ENCODE measurements at places on chromosomes 7 and 10.

GRCh38 chr7:79868010-79868409 is 266.6 kb upstream of the GNAI1 start:
- DNase-seq, result no peak

DNA sequence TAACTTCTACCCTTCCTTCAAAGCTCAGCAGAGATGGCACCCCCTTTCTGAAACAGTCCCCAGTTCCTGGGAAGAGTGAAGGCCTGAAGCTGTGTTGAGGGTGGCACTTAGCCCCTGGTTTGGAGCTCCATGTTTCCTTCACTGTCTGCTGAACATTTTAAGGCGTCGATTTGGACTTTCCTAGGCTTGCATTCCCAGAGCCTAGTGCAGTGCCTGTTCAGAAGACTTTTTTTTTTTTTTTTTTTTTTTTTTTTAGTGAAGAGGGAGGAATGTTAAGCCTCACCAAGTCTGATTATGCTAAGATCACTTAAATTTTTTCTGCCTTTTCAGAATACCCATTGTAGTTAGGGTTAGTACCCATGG is 97.0 kb downstream of the PFKFB3 start:
- DNase-seq, result no peak

DNA sequence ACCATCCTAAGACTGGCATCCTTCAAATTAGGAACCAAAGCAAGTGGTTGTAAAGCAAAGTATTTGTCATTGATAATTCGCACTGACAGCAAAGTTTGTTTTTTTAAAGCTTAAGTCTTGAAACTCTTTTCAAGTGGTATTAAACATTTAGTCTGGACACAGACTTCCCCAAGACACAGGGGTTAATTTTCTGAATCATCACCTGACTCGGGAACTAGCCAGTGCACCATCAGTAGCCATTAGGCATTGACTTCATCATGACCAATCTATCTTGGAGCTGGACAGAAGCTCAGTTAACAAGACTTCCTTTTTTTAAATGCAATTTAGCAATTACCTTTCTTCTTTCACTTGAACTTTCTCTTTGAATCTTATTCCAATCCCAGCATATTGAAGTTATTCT is 210.6 kb downstream of the ZNF365 start:
- no peak for DNase-seq

DNA sequence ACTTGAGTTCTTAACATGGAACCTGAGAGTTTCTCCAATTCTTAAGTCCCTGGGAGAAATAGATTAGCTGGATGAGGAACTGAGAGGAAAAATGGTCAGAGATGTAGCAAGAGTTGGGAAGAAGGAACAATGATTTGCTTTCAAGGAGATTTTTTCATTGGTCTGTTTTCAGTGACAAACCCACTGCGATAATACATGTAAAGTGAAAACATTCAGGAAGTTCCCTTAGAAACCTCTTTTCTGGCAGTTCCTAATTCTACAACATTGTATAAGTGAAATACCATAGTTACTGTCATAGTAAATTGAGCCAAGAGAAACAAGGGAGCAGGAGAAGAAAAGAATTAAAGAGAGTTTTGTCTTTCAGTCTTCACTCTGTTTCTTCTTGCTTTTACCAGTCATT is 12.1 kb upstream of the MAGI2 start:
- DNase-seq, result no peak

- DNase-seq, result no peak
Observed at GRCh38 chr7:21355406-21355874, 72.4 kb upstream of the SP4 start.

DNA sequence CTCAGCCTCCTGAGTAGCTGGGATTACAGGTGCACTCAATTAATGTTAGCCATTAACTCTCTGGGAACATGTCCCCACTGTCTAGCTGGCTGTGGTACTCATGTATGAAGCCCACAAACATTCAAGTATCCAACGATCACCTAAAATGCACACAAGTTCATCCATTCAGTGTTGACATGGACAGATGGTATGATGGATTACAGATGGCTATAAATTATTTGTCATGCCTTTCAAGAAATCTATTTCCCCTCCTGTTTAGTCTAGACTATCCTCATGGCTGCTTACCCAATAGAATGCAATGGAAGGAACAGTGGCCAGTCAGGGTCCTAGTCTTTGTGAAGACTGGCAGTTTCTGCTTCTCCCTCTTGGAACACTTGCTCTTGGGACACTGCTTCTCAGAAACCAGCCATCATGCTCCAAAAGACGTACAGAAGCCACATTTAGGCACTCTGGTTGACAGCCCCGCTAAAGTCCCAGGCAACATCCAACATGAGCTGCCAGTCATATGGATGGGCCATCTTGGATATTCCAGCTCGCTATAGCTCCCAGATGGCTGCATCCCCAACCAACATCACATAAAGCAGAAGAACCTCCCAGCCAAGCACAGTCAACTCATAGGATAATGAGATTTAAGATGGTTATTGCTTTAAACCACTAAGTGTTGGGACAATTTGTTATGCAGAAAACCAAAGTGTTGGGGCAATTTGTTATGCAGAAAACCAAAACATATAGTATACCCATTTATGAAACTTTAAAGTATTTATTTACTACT is 33.1 kb downstream of the MYL10 start:
- no peak for DNase-seq

DNA sequence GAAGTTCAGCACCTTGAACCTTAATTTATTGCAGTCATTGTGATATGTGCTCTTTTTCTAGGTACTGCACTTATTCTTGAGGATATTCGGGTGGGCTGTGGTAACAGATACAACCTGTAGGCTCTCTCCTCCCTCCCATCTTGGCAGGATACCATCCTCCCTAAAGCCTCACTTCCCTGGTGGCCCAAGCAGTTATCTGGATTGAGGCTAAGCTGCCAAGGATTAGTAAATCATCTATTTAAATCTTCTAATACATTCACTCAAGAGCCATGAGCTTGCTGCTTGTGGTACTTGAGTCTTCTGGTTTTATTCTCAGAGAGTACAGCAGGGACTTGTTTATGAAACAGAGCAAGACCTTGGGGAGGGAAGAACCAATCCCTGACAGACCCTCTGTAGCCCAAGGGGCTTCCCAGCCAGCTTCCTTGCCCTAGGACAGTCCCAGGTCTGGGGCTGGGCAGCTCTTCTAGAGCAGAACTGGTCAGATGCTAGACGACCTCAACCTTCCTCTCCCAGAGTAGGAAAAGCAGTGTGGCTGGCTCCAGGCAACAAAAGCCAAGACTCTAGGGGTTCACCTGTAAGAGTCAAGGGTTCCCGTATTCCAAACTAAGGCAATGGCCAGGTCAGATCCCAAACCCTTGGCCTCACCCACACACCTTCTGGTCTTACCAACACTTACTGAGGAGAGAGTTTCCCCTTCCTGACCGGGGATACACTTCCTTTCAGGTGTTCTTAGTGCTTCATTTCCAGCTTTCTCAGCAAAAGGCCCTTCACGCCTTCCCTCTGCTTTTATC is 21.3 kb downstream of the WNT8B start:
- DNase-seq, result no peak

DNA sequence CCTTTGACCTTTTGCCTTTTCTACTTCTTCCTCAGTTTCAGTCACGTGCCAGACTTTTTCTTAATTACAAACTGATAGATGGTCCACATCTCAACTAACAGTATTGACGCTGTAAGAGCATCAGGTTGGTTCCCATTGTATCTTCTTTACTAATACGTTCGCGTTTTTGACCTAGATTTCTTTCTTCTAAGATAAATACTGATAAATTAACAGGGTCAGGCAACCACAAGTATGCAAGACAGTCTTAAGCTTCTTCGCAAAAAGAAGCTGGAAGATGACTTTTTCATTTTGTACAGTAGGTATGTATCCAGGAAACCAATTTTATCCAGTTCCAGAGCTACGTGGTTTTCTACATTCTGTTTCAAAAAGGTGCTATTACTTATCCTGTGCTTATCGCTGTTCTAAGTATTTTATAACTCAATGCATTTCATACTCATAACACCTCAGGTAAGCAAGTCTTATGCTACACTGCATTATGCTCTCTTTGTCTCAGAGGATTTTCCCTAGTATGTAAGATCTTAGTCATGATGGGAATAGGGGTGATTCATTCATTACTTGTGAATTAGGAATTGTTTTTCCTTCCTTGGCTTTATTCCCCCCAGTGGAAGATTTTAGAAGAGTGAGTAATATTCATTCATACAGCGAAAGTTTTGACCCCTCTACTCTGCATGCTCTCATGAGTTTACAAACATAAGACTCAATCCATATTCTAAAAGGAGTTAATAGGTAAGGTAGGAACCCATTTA is 955 bp downstream of the DUS4L start:
- DNase-seq, result no peak

GRCh38 chr10:76035206-76036110 is 604.0 kb downstream of the LRMDA start:
- no peak for DNase-seq
